ENCODE measurements at places on chromosomes 6 and 20.

GRCh38 chr6:166703149-166703710 lies 76.2 kb upstream of the RPS6KA2 start:
- DNase-seq: no peak

GRCh38 chr6:31597006-31597405 lies 4.2 kb upstream of the NCR3 start:
- no peak for DNase-seq

DNA sequence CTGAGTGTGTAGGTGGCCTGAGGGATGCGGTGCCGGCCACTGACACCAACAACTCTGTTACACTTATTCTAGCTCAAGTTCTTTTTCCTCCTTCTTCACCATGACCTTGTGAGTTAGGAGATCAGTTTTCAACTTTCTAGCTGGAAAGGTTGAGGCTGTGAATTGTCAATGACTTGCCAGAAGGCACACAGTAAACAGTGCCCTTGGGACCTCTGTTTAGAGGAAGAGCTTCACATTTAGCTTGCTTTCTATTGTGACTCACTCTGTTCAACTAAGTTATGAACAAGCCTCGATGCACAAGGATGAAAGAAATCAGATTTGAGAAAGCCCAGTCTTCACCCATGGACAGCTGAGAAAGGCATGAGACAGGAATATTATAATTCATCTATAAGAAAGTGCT lies 455.6 kb downstream of the MAFB start:
- no peak for DNase-seq

DNA sequence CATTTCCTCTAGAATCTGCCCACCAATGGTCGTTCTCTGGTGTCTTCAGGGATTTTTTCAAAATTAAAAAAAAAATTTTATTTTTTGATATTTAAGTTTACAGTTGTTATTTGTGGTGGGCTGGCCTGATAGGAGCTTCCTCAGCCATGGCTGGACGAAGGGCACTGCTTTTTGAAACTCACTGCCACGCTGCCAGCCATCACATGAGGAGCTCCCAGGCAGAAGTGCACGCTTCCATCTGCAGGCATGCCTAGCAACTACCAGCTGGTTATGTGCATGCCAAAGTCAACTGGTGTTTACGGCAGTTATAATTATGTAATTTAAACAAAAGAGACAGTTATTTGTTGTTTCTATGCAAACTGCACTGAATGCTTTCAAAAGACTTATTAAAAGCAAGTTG lies 105.1 kb downstream of the IRF4 start:
- no peak for DNase-seq

- no peak for DNase-seq
Observed at GRCh38 chr6:31416394-31417014, 13.1 kb downstream of the MICA start.

DNA sequence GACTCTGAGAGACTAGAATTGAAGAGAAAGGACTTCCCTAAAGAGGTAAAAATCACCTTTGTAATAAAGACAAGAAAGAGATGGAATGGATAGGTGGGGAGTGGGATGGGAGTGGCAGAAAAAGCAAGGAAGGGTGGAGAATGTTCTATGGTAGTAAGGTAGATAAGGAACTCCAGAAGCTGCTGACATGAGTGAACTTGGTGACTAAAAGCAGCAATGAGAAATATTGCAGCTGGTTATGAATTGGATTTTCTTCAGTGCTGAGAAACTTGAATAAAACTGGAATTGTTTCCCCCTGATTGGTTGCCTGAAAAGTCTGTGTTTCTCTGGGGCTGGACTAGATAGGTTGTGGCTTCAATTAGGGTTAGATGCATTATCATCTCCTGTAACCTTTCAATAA lies 15.7 kb upstream of the DTNBP1 start:
- no peak for DNase-seq

DNA sequence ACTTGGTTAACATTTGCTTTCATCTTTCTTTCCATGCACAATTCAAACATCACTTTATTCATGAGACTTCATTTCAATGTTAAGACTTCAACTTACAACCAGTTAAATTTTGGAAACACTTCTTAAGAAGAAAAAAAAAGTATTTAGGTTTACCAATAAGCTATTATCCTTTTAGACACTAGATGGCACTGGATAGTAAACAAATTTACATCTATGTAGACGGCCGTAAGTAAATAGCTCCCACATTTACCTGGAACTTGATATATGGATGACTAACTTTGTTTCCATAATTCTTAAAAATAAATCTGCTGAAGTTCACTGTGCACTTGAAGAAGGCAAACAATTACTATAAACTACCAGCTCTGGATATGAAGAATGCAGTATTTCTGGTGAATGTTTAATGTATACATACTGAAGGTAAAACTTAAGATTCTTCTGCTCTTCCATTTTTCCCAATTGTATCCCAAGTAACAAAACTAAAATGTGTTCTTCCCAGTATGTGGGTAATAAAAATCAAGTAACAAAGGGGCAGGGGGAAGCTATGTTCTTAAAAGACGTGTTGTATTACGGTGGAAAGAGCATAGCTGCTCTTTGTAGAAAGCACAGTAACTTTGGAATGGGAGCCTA lies 130.6 kb upstream of the C6orf118 start:
- no peak for DNase-seq

DNA sequence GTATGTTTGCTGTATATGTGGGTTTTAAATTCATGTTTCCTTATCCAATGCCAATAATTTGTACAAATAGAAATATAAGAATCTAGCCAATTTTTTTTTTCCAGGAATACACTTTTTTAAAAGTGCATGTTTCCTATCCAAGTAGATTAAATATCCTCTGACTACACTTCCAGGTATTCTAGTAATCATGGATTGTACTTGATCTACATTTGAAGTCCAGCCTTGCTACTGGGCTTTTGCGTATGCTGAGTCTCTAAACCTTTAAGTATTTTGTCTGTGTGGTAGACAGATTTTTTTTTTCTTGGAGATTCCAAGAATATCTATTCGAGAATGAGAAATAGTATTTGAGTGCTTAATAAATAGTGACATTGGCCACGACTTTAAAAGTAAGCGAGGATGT lies 188.3 kb downstream of the SASH1 start:
- no peak for DNase-seq

GRCh38 chr6:30834646-30835045 lies 49.7 kb upstream of the DDR1 start:
- DNase-seq: no peak

GRCh38 chr6:37619641-37620040 lies 78.0 kb downstream of the MDGA1 start:
- no peak for DNase-seq

DNA sequence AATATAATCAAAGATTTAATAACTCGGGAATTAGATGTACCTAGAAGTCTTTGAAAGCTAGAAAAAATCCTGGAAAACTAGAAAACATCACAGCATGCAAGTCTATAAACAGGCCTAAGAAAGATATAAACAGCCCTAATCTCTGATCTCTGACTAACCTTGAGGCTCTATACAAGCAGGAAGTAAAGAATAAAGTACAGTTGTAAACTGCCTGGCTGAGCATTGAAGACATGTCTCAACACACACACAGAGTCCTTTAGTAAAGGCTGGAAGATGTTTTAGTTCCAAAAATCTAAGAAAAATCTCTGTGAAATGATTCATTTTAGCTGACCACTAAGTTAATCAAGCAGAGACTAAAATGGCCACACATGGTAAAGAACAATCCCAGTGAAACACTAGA lies 774.5 kb downstream of the EYS start:
- no peak for DNase-seq

DNA sequence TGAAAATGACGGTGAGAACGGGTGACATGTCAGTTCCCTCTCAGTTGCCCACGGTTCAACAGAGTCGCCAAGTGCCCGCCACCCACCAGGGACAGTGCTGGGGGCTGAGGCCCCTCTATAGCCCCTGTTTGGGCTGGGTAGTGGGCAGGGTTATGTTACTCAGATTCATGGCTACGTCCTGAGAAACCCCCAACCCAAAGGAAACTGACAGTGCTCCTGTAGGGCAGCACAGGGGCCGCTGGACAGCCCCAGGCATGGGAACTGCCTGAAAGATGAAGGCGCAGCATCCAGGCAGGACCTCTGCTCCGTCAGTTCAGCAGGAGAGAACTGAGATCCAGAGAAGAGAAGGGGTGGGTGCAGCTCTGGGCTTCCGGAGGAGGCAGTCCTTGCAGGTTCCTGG lies 118.9 kb upstream of the PMEPA1 start:
- DNase-seq: no peak

- peak; percentile 23 for DNase-seq
Observed at GRCh38 chr6:160041608-160042007, 72.7 kb downstream of the IGF2R start.

- no peak for DNase-seq
Observed at GRCh38 chr6:33935439-33936080, 131.8 kb upstream of the MLN start.

DNA sequence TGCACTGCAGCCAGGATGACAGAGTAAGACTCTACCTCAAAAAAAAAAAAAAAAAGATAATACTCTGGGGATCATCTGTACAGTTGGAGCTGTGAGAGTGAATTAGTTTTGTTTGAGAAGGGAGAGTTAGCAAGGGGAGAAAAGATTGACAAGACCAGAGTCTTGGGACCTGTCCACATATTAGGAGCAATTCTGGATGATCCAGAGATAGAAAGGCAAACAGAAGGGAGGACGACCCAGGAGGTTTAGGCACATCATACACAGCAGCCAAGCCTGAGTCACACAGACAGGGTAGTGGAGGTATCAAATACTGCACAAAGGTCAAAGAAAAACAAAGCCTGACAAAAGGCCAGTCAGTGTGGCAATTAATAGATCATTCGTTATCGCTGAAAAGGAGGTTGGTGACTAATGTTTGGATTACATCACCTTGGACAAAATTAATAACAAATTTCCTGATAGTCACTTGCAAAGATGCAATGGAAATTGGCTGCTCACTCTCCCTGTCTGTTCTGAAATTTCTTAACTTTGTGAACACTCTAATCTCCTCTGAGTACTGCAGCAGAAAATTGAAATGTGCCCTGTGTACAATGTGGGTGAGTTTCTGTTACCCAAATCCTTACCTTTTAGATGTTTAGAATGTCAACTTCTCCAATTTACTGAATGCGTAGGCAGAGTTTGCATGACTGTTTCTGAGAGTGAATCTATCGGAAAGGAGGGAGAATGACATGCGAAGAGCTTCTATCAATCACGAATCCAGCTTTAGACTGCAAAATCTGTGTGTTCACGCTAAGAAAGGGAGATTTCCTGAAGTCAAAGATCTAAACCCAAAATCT lies 105.4 kb downstream of the TSHZ2 start:
- no peak for DNase-seq

DNA sequence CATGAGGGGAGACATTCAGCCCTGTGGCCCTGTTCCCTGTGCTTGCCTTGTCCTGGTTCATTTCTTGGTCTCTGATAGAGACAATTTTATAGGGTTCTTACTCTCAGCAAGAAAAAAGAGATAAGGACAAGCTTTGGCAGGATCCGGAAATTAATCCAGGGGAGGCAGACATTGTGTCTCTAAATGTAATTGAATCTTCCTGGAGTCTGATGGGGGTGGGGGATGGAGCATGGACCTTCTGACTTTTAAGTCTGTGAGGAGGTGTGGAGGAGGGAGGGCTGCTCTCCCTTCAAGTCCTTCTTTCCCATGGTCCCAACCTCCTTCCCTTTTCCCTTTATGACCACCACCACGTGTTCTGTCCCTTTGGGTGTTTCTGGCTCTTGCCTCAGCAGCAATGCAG lies 512.7 kb downstream of the DHX35 start:
- DNase-seq: no peak

GRCh38 chr6:137175868-137176245 lies 2.4 kb upstream of the IL22RA2 start:
- DNase-seq: no peak

DNA sequence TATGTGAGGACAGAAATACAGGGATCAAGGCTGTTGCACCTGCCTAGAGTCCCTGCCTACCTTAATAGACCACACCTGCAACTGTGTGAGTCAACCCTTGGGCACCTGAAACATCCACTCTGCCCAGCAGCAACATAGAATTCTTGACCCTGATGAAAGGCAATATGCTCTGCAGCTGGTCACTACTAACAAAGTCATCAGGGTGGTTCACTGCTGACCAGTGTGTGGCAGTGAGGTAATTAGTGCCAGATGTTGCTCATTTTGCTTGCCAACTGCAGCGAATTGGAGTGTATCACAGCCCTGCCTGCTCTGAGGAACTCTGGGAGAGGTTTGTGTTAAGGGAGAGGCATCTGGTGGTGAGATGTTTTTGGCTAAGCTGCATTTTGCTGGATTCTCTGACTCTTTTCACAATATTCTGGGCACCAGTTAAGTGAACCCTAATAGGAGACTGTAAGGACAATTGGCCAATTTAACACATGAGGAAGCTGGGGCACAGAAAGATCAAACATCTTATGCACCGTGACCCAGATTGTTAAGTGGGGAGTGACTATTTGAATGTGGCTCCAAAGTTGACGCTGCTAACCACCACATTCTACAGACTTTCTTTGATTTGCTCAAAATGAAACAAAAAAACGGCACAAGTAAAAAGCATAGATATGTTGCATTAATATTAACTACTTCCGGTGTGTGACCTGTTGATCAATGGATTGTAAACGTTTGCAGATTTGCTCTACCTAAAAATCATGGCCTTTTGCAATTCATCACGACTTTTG lies 61.9 kb upstream of the OPRM1 start:
- no peak for DNase-seq

GRCh38 chr6:53899512-53899911 lies 104.7 kb downstream of the LRRC1 start:
- no peak for DNase-seq

GRCh38 chr6:75800133-75800532 lies 51.1 kb downstream of the MYO6 start:
- DNase-seq: peak; percentile 85

Measured in DMS79 (cell line).